ENCODE measurements at places on chromosomes 7 and 10.

DNA sequence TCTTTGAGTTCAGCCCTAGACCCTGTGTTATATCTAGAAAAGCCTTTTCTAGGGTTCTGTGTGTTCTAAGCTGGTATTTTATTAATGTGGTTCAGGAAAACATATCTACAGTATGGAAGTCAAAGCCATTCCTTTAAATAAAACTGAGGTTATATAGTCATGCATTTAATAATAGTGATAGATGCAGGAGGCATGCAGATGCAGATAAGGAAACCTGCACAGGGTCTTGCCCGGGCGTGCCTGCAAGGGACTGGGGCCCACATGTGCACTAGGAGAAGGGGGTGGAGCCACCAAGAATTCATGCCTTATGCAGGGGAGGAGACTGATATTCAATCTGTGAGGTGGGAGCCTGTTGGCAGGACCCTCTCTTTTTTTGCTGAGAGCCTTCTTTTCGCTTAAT, 171.5 kb downstream of the PRPF18 start:
- no peak for DNase-seq

- no peak for DNase-seq
Measured at GRCh38 chr7:43653466-43653865, 70.6 kb downstream of the STK17A start.

- no peak for DNase-seq
Measured at GRCh38 chr10:123995461-123996131, 97.8 kb downstream of the CHST15 start.

GRCh38 chr10:51386248-51386885, 312.1 kb downstream of the PRKG1 start:
- DNase-seq = no peak

DNA sequence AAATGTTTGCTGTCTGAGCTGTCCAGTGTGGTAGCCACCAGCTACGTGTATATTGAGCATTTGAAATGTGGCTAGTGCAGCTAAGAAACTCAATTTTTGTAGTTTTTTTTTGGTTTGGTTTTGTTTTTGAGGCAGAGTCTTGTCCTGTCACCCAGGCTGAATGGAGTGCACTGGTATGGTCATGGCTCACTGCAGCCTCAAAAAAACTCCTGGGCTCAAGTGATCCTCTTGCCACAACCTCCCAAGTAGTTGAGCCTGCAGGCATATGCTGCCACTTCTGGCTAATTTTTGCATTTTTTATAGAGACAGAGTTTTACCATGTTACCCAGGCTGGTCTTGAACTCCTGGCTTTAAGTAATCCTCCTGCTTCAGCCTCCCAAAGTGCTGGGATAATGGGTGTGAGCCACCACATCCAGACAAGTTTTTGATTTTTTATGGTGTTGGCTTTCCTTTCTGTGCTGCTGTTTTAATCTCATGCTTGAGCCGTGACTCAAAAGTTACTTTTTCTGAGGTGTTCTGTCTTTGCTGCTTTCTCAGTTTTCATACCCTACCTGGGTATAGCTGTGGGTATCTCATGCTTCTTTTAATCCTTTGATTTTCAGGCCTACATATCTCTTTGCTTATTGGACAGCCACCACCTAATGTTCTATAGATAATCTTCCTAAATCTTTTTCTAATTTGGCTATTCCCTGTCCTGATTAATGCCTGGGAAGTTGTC, 16.0 kb downstream of the WAC start:
- DNase-seq = no peak

DNA sequence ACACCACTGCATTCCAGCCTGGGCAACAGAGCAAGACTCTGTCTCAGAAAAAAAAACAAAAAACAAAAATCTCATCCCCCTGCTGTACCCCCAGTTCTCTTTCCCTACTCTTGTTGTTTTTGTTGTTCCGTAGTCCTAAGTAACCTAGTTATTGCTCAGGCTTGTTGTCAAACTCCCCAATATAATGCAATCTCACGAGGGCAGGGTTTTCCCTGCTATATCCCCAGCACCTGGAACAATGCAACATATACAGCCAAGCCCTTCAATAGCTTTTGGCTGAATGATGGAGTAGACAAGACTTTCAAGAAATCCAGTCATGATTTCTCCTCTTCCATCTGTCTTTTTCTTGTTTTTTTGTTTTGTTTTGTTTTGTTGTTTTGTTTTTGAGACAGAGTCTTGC, 10.2 kb downstream of the ACSL5 start:
- DNase-seq = no peak

GRCh38 chr7:52463341-52463740, 572.1 kb upstream of the POM121L12 start:
- DNase-seq = no peak

- no peak for DNase-seq
Measured at GRCh38 chr10:92696606-92697383, 7.0 kb downstream of the HHEX start.

- DNase-seq = no peak
Measured at GRCh38 chr7:114944745-114945625, 23.1 kb downstream of the MDFIC start.
